ENCODE measurements at places on chromosomes 12 and 14.

- no peak for DNase-seq
These were observed 12.1 kb upstream of the ESPL1 start for GRCh38 chr12:53255996-53256395.

GRCh38 chr14:70696026-70696425 lies 54.3 kb downstream of the TTC9 start:
- no peak for DNase-seq

- DNase-seq, result no peak
These were observed 207.4 kb upstream of the SSTR1 start for GRCh38 chr14:38000340-38000739.

GRCh38 chr12:11542599-11542998 lies 106.9 kb upstream of the ETV6 start:
- no peak for DNase-seq

DNA sequence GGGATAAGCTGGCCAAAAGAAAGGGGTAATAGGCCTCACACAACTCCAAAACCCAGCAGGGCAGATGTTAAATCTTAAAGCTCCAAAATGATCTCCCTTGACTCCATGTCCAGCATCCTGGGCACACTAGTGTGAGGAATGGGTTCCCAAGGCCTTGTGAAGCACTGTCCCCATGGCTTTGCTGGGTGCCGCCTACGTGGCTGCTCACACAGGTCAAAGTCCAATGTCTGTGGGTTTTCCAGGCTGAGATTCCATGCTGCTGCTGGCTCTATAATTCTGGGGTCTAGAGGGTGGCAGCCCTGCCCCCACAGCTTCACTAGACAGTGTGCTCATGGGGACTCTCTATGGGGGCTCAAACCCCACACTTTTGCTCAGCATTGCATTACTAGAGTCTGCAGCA lies 145.3 kb upstream of the GRIN2B start:
- no peak for DNase-seq

DNA sequence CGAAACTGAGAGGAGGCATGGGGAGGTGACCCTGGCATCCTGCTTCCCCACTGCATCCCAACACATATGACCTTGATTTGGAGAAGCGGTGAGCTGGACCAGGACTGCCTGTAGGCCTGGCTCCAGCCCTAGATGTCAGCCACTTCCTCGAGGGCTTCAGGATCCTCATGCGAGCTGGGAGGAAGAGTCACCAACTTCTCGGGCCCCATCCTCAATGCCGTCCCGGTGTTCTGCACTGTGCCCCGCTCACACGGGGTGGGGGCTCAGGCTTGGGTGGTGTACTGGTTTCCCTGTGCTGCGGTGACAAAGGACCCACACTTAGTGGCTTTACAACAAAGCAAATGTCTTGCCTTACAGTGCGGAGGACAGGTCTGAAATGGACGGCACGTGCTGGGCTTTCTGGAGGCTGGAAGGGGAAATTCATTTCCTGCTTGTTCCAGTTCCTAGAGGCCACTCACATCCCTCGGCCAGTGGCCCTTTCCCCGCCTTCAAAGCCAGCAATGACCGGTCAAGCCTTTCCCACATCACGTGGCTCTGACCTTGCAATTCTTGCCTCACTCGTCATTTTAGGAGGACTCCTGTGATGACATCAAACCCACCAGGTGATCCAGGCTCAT lies 298.1 kb upstream of the RTL1 start:
- no peak for DNase-seq

DNA sequence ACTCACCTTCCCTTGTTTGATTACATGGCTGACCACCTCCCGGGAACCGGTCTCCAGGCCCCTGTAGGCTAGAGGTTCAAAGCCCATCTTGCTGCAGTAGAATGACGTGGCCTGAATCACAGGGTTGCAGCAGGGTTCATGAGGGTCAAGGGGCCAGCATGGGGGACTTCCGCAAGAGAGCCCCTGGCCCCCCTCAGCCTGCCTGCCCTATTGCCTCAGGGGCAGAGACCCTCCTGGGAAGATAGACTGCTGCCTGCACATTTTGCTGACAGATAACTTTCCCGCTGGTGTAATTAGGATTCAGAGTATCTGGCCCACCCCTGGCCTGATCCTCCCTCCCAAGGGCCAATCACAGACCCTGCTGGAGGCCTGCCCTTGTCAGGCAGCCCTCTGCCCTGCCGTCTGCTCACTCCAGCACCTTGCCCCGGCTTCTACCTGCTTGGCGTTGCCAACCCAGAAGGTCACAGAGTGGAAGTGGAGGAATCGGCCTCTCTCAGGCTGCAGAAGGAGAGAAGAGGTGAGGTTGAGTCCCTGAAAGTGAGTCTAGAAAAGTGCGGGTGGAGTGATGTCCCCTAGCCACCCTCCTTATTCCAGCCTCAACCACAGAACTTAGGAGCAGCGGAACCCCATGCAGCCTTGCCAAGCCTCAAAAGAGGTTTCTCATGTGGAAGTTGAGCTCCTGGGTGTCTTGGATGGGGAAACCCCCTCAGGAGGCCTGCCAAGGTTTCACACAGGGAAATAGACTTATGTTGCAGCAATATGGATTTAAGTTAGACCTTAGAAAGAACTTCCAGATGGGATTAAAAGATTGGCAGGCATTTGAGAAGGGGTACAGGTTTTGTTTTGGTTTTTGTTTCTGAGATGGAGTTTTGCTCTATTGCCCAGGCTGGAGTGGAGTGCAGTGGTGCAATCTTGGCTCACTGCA lies 1.1 kb downstream of the HPD start:
- DNase-seq, result no peak

GRCh38 chr12:3951380-3952135 lies 78.4 kb upstream of the PARP11 start:
- no peak for DNase-seq

- no peak for DNase-seq
These were observed 637.8 kb downstream of the BCL11B start for GRCh38 chr14:98634043-98634820.

- no peak for DNase-seq
These were observed 318.8 kb downstream of the PRKD1 start for GRCh38 chr14:29608861-29609260.

GRCh38 chr12:49121047-49121696 lies 10.0 kb downstream of the TUBA1B start:
- no peak for DNase-seq

- DNase-seq, result no peak
These were observed 49.7 kb downstream of the CYP46A1 start for GRCh38 chr14:99733540-99734405.

DNA sequence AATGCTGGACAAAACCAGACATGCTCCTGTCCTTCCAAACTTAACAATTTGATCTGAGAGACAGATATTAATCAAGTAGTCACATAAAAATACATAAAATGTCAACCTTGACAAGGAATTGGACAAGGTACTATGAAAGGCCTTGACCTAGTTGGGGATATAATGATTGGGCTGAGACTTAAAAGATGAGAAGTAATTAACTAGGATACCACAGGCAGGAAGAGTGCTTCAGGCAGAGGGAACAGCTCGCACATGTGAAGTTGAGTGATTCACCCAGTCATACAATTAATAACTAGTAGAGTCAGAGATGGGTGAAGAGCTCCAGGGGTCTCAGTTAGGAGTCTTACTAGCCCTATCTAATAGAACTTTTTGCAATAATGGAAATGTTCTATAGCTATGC lies 259.5 kb downstream of the MSRB3 start:
- DNase-seq, result no peak

GRCh38 chr14:56244138-56244789 lies 126.1 kb downstream of the PELI2 start:
- DNase-seq, result no peak

DNA sequence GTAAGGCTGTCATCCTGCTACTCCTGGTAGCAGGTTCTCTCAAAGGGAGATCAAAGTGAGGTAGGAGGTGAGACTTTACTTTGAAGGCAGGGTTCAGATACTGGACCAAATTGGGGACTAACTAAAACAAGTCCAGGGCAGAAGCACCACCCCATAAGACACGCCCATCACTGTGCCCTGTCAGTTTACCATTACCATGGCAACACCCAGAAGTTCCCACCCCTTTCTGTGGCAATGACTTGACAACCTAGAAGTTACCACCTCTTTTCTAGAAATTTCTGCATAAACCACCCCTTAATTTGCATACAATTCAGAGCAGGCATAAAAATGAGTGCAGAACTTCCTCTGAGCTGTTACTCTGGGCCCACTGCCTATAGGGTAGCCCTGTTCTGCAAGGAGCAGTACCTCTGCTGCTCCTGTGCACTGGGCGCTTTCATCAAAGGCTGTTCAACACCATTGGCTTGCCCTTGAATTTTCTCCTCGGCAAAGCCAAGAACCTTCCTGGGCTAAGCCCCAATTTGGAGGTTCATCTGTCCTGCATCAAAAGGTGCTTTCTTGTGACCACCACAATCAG lies 64.8 kb upstream of the MAX start:
- DNase-seq, result no peak

GRCh38 chr12:103571286-103571685 lies 15.8 kb upstream of the STAB2 start:
- no peak for DNase-seq

GRCh38 chr12:93653079-93653478 lies 24.1 kb upstream of the CRADD start:
- no peak for DNase-seq

DNA sequence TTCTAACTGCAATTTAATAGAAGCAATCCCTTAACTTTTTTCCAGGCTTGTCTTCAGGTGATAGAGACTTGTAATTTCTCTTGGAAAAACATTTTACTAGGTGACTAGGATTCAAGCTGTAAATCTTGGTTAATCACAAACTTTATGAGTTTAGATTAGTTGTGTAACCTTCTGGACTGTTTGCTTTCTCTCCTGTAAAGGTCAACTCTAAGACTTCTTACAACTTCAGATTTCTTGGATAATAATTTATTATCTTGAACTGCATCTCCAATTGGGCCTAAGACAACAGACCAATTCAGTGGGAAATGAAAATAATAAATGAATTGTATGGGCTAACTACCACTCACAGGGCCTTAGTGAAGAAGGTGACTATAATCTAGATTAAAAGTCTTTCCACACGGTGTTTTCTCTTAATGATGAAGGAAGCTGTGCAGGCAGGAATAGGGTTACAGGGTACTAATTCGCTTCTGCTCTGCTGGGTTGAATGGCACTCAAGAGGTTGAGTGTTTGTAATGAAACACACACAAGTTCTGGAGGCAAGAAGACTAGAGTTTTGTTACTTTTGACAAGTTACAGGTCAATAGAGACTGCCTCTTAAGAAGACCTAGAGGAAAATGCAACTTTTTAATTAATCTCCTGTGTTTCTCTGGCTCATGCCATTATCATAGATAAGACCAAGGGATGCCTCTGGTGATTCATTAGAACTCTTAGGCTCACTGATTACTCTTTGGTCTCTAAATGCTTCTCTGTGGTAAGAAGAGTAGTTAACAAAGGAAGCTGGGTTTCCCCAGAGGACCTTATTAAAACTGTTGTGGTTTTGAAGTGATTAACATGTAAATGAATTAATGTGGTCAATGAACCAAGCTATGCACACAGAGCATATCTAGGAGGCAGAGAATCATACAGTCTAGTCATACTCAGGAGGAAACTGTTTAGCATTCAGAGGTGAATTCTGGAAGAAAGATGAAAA lies 30.0 kb upstream of the OR4E1 start:
- DNase-seq, result no peak

GRCh38 chr12:99381992-99382391 lies 265.6 kb upstream of the GARIN6 start:
- DNase-seq, result no peak

GRCh38 chr12:58225203-58225877 lies 284.0 kb downstream of the ATP23 start:
- no peak for DNase-seq

GRCh38 chr12:46935271-46935847 lies 109.6 kb upstream of the SLC38A4 start:
- no peak for DNase-seq

- no peak for DNase-seq
These were observed 1202.3 kb downstream of the GALC start for GRCh38 chr14:86790408-86791364.

DNA sequence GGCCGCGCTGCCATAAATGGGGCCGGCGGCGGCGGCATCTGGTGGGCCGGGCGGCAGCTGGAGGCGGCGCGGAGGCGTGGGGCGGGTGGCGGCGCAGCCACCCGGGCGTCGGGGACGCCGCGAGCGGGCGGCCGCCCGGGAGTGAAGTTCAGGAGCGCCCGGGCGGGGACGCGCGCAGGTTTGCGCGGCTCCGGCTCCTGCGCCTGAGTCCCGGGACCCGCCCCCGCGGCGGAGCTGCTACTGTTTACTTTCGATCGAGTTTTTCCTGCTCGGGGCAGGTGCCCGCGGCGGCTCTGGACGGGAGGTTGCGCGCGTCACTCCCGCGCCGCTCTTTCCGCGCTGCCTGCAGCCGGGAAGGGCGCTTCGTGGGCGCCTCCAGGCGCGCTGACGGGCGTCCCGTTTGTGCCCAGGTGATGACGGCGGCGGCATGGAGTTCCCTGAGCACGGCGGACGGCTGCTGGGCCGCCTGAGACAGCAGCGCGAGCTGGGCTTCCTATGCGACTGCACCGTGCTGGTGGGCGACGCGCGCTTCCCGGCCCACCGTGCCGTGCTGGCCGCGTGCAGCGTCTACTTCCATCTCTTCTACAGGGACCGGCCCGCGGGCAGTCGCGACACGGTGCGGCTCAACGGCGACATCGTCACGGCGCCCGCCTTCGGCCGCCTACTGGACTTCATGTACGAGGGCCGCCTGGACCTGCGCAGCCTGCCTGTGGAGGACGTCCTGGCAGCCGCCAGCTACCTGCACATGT lies at the start of gene ZBTB42:
TSS of gene ZBTB42 (plus strand) at position 331 of the 749 bp plus-strand sequence. CDS start at position 428, 97 bp downstream.
- peak; percentile 63 for DNase-seq

DNA sequence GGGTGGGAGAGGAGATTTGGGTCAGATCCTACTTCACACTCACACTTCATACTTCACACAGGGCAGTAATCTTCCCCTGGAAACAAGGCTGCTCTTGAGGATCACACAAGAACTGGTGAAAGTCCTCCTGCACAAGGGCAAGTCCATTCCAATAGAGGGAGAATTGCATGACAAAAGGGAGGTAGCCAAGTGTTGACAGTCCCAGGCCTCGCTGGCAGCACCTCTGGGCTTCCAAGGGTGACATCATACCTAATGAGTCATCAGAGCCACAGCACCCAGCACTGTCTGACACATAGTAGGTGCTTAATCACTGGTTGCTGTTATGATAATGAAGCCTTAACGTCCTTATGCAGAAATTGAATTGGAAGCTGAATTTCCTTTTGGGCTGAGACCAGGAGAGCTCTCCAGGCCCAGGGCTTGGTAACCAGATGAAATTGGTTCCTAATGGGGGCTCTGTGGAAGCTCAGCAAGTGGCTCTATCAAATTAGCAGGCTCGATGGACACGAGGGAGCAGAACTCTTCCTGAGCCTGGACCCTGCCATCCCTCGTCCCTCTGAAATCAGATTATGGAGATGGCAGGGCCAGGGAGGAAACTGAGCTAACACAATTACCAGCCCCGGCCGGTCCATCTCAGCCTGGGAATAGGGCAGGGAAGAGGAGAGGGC lies 58.8 kb upstream of the ACTN1 start:
- DNase-seq, result no peak

- DNase-seq, result no peak
These were observed 85.6 kb downstream of the GALNT9 start for GRCh38 chr12:132243596-132244310.

DNA sequence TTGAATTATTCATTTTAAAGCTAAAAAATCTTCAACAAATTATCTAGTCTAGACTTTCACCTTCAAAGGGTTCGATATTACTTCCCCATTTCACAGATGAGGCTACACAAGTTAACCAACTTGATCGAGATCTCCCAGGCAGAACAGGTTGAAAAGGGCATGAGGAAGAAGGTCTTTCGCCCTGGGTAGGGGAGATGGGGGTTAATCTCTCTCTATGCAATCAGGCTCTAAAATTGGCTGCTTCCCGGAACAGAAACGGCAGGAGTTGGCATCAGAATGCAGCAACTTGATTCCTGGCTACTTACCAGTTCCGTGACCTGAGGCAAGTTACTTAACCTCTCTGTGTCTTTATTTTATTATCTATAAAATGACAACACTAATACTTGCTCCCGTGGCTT lies 2.4 kb upstream of the CISTR start:
- no peak for DNase-seq
